ENCODE measurements at places on chromosomes 7 and 10.
A peak's percentile ranks its signal among the peaks of the same experiment; 100 is the strongest.

GRCh38 chr10:121436630-121437341, 161.5 kb downstream of the FGFR2 start:
- DNase-seq, result no peak

- no peak for DNase-seq
Measured at GRCh38 chr10:14498326-14498725, 167.6 kb upstream of the FRMD4A start.

- no peak for DNase-seq
Measured at GRCh38 chr7:122626785-122627184, 72.1 kb downstream of the RNF133 start.

- no peak for DNase-seq
Measured at GRCh38 chr7:90788052-90788451, 191.9 kb downstream of the CDK14 start.

GRCh38 chr10:78318305-78318704, 284.6 kb downstream of the RPS24 start:
- DNase-seq, result no peak

DNA sequence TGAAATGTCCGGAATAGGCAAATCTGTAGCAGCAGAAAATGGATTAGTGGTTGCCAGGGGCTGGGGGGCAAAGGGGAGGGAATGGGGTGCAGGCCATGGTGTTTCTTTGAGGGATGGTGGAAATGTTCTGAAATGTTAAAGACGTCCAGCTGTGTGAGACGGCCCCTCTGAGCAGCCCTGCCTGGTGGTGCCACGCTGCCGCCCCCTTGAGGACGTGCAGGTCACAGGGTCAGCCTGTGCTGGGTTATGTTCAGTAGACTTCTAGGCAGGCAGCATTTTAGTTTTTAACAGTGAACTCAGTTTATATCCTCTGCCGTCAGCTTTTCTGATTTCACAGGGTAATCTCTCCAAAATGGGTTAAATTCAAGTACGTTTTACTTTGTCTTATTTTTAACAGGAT, 9.4 kb downstream of the NUB1 start:
- peak; percentile 69 for DNase-seq

DNA sequence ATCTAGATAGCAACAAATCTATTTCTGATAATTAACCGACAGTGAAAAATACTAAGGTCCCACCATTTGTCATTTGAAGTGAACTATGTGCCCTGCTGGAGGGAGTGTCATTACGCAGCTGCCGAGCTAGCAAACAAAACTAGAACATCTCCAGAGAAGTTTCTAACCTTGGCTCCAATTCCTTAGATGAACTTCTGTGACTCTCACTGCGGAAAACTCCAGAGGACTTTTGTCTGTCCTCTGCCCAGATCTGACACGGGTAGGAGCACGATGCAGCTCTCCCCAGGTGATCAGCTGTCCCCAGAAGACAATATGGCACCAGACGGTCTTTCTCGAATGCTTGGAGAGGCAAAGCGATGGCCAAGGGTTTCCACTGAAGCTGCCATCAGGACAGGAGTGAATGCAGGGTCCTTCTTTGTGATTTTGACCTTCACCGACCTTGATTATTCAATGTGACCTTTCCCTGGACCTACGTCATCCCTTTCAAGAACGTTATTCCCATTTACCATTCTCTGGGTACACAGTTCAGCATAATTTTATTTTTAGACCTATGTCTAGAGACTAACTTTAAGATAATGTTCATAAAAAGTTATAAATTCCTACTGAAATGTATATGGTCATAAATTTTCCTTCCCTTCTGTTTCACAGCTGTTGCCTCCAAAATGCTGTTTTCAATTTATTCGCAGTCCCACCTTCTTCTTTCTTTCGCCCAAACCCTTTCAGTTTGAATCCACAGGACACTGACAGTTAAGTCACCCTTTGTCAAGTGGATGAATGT, 116.7 kb upstream of the C7orf33 start:
- no peak for DNase-seq

- DNase-seq, result no peak
Measured at GRCh38 chr7:123746055-123746454, 2.7 kb downstream of the WASL start.

- DNase-seq, result no peak
Measured at GRCh38 chr10:3525832-3526449, 259.1 kb downstream of the KLF6 start.

DNA sequence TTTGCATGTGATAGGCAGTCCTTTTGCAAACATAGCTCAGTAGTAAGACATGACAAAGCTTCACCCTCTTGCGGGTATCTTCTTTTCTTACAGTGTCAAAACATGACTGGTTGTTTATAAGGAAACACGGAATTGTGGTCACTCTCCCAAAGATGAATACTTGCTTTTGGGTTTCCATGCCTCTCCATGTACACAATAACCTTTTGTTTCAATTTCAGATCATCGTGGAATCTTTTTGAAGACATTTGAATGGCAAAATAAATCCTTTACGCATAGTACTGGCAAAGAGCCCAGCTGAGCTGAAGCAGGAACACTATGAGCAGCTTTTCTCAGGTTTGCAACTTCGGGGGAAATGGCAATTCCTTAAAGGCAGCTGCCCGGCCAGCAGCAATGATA, 156.8 kb upstream of the FRMD4A start:
- no peak for DNase-seq

DNA sequence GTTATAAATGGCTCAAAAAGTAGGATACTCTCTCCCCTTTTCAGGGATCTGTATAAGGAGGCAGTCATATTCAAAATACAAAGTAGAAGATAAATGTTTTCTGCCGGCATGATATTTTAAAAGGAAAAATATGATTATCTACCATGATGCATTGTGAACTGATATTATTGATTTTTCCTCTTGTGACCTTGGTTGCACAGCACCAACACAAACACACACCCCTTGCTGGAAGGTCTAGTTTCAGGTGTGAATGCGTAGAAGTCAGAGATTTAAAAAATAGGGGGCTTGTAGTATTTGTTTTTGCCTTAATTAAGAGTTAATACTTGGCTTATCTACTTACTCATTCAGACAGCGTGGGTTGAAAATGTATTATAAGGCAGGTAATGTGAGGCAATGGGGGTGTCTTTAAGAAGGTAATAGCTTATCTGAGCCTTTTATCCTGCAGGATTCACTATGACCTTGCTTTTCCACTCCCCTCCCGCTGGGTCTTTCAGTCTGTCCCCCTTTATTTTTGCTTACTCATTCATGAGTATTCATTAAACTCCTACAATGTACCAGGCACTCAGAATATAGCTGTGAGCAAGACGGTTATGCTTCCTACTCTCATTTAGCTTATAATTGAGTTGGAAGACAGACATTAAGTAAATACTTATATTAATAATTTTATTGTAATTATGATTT, 390.6 kb downstream of the SDK1 start:
- DNase-seq, result no peak

GRCh38 chr10:77282163-77282562, 355.4 kb downstream of the KCNMA1 start:
- DNase-seq, result no peak

- DNase-seq, result no peak
Measured at GRCh38 chr7:92704858-92705257, 114.7 kb upstream of the FAM133B start.

- DNase-seq, result peak; percentile 38
Measured at GRCh38 chr7:37349979-37350590, 98.6 kb downstream of the ELMO1 start.

DNA sequence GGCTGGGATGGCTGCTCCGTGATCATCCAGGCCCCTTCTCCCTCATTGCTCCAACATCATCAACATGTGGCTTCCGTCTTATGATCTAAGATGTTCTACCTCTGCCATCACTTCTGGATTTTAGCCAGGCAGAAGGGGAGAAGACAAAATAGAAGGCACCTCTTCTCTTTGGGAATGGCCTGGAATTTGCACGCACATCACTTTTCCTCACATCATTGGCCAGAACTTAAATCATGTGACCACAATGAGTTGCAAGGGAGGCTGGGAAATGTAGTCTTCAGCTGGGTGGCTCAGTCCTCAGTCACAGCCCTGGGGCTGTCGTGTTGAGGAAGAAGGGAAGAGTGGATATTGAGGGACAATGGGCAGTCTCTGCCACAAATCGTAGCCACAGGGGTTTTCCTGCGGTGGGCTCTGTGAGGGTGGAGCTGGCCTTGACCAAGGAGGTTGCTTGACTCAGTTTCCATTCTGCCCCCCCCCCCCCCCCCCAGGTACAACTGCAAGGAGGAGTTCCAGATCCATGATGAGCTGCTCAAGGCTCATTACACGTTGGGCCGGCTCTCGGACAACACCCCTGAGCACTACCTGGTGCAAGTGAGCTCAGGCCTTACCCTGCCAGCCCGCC, 50.3 kb downstream of the PALD1 start:
- DNase-seq, result peak; percentile 34

DNA sequence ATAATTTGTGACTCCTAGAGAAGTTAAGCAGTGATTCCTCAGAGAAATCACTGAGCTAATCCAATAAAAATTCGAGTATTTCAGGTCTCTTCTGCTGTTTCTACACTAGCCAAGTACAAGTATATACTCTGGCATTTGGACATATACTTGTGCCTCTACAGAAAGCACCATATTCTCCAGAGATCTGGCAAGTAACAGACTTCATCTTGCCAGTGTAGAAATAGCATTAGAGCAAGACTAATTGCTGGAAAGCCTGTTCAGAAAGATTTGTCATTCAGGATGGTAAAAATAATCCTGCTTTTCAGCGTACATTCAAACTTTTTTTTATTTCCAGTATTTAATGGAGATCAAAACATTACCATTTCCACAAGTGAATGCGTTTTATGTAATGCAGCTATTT, 410.8 kb upstream of the ETV1 start:
- DNase-seq, result no peak

DNA sequence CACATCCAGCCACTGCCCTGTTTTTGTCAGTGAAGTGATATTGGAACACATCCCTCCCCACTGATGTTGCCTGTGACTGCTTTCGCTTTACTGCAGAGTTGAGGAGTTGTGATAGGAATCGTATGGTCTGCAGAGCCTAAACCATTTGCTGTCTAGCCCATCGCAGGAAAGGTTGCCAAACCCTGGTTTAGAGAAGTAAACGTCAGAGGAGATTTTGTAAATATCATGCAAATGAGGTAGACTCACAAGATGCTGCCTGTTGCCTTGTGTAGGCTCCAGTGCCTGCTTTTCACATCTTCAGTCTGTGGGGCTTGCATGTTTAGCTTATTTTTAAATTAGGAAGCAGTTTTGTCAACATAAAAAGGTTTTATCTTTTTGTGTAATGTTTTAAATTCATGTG, 107.1 kb downstream of the TRRAP start:
- DNase-seq, result no peak

GRCh38 chr10:97321804-97322190, 2.7 kb downstream of the FRAT1 start:
- no peak for DNase-seq

- no peak for DNase-seq
Measured at GRCh38 chr10:72597897-72598296, 28.0 kb downstream of the MICU1 start.

DNA sequence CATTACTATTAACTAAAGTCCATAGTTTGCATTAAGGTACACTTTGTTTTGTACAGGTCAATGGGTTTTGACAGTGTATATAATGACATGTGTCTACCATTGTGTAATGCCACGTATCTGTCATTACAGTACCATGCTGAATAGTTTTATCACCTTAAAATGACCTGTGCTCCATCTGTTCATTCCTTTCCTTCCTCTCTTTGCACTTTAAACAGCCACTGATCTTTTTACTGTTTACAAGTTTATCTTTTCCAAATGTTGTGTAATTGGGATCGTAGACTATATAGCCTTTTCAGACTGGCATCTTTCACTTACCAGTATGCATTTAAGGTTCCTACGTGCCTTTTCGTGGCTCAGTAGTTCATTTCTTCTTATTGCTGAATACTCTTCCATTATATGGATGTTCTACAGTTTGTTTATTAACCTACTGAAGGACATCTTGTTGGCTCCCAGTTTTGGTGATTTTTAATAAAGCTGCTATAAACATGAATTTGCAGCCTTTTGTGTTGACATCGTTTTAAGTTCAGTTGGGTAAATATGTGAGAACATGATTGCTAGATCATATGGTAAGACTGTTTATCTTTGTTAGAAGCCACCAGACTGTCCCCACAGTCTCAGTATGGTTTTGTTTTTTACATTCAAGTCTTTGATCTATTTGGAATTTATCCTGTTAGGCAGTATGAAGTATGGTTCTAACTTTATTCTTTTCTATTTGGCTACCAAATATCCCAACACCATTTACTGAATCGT, 24.7 kb downstream of the STAM start:
- DNase-seq, result no peak

- DNase-seq, result peak; percentile 71
Measured at GRCh38 chr10:44030132-44030531, 354.8 kb downstream of the CXCL12 start.

GRCh38 chr7:100719523-100720278, 567 bp upstream of the EPO start:
- no peak for DNase-seq

- DNase-seq, result no peak
Measured at GRCh38 chr10:111707076-111707475, 476.5 kb downstream of the GPAM start.

Data from OCI-LY7 (cell line).